ENCODE measurements at places on chromosomes 3 and 15. TPM values are rescaled to one million over a fixed set of nuclear protein-coding genes. Genes with fewer than 3 reads are reported as not detected.
A peak's percentile ranks its signal among the peaks of the same experiment; 100 is the strongest.

FSIP1 gene
- total RNA-seq = 2.0 TPM

DUT gene
- total RNA-seq = 66.9 TPM

GRK7 gene
- 0.08 TPM for total RNA-seq

DNA sequence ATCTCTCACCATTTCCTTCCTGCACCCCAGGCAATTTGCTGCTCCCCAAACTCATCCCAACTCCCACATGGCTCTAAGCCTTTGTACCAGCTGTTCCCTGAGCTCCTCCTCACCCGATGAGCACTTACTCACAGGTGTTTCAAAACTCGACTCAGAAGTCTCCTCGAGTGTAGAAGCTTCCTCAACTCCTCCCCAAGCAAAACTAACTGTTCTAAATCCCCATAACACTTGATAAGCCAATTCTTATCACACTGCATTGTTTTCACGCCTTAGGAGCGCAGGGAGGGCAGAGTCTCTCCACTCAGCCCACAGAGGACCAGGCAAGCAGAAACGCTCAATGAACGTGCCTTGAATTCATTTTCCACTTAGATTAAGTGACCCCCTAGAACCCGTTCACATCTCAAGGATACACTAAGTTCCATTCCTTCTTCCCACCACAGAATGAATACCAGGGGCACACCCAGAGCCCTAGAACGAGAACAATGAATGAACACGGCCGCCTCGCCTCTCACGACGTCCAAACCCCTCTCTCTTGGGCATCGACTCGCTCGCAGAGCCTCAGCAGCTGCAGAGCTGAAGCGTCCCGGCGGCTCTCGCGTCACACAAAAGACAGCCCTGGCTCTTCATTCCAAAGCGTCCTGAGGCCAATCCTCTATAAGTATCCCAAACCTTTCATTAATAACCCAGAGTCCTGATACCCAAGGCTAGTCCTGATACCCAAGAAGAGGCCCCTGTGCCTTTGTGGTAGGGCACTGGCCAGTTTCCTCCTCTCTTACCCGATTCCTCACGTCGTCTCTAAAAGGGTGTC lies 1.1 kb downstream of the RAF1 start:
- DNase-seq = no peak

- no peak for DNase-seq
These were observed 311.5 kb downstream of the RORA start for GRCh38 chr15:60917461-60918145.

PROK2 gene
- 1.3 TPM for total RNA-seq

DNA sequence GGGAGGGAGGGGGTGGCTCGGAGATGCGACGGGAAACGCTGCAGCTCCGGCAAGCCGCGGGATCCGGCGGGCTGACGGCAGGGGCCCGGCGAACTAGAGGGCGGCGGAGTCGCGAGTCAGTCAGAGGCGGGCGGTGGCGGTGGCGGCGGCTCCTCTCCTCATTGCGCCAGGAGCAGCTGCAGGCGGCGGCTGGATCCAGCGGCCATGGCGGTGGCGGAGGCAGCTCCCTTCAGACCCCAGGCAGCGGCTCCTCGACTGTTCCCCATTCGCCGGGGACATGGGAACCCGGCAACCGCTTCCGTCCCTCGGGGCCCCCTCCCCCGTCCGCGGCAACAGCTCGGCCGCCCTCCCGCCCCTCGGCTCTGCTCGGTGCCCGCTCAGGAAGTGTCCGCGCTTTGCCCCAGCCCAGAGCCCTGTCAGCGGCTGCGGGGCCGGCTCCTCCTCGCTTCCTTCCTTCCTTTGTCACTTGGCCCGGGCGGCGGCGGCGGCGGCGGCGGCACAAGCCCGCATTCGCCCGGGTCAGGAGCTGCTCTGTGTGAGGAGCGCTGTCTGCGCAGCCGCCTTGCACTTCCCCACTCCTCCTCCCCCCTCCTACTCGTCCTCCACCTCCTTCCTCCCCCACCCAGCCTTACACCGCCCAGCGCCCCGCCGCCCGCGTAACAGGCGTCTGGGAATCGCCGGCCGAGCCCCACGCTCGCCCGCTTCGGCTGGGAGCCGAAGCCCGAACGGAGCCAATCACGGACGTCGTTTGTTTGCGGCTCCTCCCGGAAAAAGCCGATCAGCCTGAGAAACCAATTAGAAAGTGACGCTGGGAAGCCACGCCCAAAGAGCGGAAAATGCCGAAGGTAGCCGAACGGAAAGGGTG lies at the start of gene GSK3B:
GSK3B (minus strand) TSS at position 537 of the 865 bp plus-strand sequence. CDS start 1,013 bp downstream, outside the sequence.
- no peak for DNase-seq

FSD2 gene
- total RNA-seq = 48.7 TPM

SCN11A gene
- 0.05 TPM for total RNA-seq

- no peak for DNase-seq
These were observed 24.9 kb upstream of the WNT5A start for GRCh38 chr3:55511895-55512570.

RLBP1 gene
- total RNA-seq = not detected

- no peak for DNase-seq
These were observed 354.3 kb downstream of the FGF12 start for GRCh38 chr3:192373032-192373431.

DNA sequence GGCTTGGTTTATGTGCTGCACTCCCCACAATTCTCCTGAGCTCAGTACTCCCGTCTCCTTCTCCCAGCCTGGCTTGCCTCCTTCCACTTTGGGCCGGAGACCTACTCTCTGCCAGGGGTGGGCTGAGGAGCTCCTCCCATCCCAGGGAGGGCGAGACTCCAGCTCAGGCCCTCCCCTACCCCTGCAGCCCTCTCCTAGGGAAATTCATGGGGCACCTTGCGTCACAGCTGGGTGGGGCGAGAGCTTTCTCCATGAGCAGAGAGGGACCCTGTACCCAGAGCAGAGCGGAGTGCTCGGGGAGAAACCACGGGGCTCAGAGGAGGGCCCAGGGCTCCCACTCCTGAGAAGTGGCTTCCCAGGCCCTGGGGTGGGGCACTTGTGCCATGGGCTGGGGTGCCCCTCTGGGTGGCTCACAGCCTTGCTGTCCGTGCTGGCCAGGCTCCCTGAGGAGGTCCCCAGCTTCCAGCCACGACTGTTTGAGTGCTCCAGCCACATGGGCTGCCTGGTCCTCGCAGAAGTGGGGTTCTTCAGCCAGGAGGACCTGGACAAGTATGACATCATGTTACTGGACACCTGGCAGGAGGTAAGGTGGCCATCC lies 13.3 kb downstream of the VILL start:
- no peak for DNase-seq

DNA sequence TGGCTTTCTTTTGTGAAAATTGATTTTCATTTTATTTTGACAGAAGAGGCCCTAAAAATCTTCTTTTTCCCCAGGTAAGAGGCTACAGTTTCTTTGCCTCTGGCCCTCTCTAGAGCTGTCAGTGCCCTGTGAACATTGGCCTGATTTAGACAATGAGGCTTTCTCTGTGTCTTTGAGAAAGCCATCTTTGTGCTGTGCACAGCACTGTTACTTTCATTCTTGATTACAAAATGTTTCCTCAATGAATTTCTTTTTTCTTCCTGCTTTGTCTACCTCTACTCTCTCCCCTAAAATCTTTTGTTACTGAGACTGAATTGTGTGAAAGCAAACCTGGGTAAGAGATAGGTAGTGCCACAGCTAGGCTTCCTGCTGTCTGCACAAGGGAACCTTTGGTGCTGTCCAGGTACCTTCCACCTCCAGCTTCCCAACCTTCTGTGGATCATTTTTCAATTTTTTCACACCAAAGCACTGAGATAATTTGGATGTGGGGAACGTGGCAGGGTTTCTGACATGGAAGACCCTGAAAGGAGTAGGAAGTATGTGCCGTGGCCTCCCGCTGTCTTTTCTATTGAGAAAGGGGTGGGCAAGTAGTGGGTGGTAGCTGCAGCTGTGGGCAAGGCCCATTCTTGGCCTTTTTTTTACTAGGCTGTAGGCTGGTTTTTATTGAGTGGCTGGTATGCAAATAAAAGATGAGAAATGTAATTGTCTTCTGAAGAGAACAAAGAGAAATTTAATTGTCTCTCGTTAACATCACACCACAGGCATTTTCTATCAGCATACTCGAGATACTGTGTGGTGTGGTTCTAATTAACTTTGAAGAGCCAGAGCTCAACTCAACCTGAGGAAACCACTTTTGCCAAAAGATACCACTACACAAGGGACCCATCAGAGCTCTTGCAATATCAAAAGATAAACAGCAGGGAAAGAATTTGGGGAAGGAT lies 21.0 kb downstream of the RAB8B start:
- DNase-seq = no peak

DNA sequence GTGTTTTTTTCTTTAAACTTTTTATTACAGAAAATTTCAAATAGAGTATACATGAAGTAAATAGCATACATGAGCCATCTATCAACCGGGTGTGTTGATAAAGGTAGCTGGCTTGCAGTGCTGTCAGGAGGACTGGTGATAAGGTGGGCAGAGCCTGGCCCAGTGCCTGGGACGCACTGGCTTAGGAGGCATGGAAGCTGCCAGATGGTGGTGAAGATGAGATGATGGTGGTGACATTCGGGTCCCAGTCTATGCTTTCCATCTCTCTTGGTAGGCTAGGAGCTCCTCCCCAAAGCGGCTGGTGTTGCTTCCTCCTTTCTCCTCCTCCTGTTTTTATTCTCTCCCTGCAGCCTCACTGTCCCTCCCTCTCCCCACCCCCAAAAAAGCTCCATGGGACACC lies 101.7 kb downstream of the ADCY5 start:
- DNase-seq = peak; percentile 79

WWTR1 gene
- total RNA-seq = 82.7 TPM

TM4SF18 gene
- 4.1 TPM for total RNA-seq

DNA sequence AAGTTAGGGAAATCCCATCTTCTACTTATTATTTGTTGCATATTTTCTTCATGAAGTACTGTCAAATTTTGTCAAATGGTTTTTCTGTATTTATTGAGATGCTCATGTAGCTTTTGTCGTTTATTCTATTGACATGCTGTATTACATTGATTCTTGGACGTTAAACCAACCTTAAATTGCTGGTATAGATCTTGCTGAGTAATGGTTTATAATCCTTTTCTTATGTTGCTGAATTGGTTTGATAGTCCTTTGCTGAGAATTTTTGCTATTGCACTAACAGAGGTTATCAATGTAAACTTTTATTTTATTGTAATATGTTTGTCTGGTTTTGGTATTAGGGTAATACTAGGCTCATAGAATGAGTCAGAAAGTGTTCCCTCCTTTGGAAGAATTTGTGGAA lies 54.3 kb upstream of the COL6A5 start:
- no peak for DNase-seq

GRCh38 chr3:46395210-46395661 lies 11.6 kb downstream of the CCR5AS start:
- no peak for DNase-seq

NEIL1 gene
- 10.9 TPM for total RNA-seq

DNA sequence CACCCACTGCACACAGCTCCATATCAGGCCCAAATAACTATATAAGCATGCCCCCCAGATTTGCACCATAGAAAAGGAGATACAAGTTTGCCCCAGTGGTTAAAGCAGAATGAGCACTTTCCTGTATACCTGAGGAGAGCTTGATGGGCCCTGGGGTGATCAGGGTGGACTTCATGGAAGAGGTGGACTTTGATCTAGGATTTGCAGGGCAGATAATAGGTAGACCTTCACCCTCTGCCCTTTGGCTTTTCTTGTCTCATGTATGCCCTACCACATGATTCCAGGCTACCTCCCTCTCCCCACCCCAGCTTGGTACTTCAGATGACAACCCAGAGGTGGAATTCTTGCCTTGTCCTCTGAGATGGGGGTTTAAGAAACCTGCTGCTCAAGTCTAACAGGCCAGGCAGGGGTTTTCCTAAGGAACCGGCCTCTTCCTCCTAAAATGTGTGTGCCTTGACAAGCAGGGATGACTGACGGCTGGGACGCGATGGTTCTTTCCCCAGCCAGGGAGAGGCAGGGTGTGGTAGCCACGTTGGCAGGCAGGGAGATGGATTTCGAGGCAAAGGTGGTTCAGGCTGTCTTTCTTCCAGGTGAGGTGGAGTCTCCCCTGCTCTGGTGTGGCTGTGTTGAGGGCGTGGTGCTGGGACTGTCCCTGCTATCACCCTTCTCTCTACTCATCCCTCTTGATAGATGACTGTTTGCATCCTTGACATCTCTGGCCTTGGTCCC lies 6.6 kb upstream of the RHCG start:
- peak; percentile 17 for DNase-seq

DNA sequence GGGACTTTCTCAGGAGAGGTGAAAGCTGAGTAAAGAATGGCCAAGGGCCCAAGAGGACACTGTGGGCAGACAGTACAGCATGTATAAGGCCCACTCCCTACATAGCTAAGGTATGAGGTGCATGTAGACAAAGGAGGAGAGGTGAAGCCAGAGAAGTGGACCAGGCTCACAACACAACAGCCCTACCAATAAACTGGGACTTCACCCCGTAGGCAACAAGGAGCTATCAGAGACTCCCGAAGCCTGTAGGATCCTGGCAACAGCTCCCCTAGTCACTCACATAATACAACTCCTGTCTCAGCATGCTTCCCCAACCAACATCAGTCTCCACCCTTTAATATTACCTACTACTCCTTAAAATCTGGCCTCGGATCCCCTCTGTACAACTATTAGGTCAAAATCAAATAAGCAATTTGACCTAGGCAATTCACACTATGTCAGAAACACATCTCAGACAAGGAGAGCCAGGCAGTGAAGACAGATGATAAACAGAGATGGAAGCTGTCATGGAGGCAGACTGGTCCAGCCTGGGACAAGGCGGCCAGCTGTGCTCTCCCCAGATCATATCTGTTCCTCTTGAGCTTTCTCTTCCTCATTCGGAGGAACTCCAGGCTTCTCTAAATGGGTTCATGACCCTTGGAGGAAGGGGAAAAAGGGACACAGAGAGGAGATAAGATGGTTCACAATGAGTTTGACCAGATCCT lies 1.4 kb downstream of the XXYLT1 start:
- DNase-seq = no peak

DNA sequence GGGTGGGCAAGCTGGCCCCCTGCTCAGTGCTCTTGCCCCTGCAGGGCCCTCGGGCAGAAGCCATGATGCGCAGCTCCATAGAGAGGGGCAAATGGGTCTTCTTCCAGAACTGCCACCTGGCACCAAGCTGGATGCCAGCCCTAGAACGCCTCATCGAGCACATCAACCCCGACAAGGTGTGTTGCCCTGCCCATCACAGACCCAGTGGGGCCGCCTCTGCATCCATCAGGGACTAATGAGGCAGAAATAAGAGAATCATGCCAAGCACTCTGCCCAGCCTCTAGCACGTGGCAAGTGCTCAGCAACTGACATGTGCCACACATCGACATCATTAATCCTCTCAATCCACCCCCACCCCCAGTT lies 49.4 kb downstream of the SEMA3G start:
- peak; percentile 73 for DNase-seq

GRCh38 chr15:26891448-26892181 lies 24.8 kb downstream of the GABRA5 start:
- no peak for DNase-seq

GOLGA6L10 gene
- total RNA-seq = 0.86 TPM

DNA sequence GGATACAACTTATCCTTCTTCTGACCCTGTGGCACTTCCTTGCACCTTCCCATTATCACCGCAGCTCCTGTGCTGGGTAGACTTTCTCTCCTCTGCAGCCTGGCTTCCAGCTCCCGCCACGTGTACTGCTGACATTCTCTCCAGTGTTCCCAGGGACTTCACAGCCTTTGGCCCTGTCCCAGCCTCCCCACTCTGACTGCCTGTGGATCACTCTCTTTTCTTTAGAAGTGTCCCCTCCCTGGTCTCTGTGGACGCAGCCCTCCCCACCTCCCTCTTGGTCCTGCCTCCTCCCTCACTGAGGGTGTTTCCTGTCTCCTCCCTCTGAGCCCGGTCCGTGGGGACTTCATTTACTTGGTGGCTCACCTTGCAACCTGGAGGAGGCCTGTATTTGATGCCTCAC lies 17.4 kb downstream of the PDIA5 start:
- no peak for DNase-seq

- no peak for DNase-seq
These were observed 70.8 kb upstream of the KLF13 start for GRCh38 chr15:31255732-31256377.
